ENCODE measurements at places on chromosomes 2 and 18. TPM values are rescaled to one million over a fixed set of nuclear protein-coding genes. Genes with fewer than 3 reads are reported as not detected.

Gene GPR75
- 2.1 TPM for total RNA-seq

Gene CHRND
- total RNA-seq, result not detected

Gene D2HGDH
- total RNA-seq, result 19.6 TPM

Gene NEU2
- not detected for total RNA-seq

Gene TTC31
- total RNA-seq, result 17.7 TPM

Gene CXCR4
- total RNA-seq, result not detected

Gene RNF152
- total RNA-seq, result 5.4 TPM

Gene UPP2
- total RNA-seq, result not detected

Gene GCC2
- total RNA-seq, result 18.8 TPM

Gene CHRNG
- not detected for total RNA-seq

Gene MAP4K3
- 32.0 TPM for total RNA-seq

Gene MROH2A
- not detected for total RNA-seq
